Fibroblast of lung (primary cell): ENCODE measurements at places on chromosomes 2 and 18. TPM values are rescaled to one million over a fixed set of nuclear protein-coding genes. Genes with fewer than 3 reads are reported as not detected.

DNA sequence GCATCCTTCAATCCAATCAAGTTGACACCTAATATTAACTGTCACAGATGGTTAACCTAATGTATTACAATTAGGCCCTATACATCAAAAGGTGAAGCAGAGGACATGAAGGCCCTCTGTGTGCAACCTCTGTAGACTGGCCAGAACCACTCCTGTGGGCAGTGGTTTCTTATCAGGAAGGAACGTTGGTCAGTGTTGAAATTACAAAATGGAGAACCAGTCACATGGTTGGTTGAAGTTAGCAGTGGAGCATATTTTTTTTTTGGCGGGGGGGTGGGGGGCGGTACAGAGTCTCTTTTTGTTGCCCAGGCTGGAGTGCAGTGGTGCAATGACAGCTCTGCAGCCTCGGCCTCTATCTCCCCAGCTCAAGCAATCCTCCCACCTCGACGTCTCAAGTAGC, 19.8 kb downstream of the RNU2-63P start:
- no peaks in the 10 kb centered on the region for H3K36me3 ChIP-seq
- H3K27ac ChIP-seq: no peak overlapping the region
- H3K4me3 ChIP-seq: no peak overlapping the region
- no peaks in the 10 kb centered on the region for H3K27me3 ChIP-seq

DNA sequence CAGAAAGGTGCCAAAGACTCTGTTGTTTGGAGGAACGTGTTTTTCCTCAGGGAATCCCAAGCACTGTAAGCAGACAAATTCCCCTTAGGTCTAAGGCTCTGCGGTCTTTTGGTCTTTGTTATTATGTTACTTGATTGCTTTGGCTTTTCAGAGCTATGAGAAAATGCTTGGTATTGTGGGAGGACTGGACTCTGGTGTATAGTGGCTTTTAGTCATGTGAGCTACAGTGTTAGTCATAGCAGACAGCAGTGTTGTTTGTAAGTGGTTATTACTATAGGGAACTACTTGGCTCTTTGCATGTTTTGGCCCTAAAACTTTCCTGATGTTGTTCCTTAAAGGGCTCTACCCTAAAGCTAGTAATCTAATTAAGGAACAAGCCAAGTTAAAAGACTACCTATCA, 956.2 kb upstream of the LRATD1 start:
- no peaks in the 10 kb centered on the region for H3K4me1 ChIP-seq
- H3K4me3 ChIP-seq: no peak overlapping the region
- no peak overlapping the region for H3K27ac ChIP-seq
- H3K27me3 ChIP-seq: no peaks in the 10 kb centered on the region
- peak; percentile 59 for DNase-seq

- H3K27me3 ChIP-seq: peaks cover 5% of the 10 kb centered on the region
- H3K4me3 ChIP-seq: no peak overlapping the region
- no peaks in the 10 kb centered on the region for H3K4me1 ChIP-seq
- DNase-seq: no peak
- H3K36me3 ChIP-seq: no peaks in the 10 kb centered on the region
Measured at GRCh38 chr2:112449854-112450253, 16.4 kb upstream of the RGPD8 start.

- no peak overlapping the region for H3K4me3 ChIP-seq
- peak overlapping the region; percentile 37 for H3K27ac ChIP-seq
- DNase-seq: peak; percentile 87
Measured at GRCh38 chr2:191382801-191383200, 137.6 kb downstream of the MYO1B start.

DNA sequence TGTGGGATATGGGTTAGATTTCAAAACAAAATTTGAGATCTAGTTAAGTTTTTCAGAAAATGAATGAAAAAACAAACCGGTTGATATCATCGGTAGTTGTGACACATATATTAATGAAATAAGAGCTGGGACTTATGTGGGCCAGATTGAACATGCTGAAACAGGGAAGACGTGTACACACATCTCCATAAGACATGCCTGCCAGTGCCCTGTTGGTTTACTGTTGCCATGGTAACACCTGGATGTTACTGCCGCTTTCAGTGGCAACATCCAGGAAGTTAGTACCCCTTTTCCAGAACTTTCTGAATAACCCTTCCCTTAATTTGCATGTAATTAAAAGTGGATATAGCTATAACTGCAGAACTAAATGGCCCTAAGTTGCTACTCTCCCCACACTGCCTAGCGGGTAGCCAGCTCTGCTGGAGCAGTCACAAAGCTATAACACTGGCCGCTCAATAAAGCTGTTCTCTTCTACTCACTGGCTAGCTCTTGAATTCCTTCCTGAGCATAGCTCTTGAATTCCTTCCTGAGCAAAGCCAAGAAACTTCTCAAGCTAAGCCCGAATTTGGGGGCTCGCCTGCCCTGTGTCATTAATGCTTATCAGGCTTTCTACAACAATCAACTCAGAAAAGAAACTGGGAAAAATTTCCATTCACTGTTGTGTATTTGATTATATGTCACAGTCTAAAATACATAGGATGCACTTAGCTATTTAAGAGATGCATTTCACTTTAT, 776.3 kb upstream of the CDH7 start:
- H3K4me1 ChIP-seq: no peaks in the 10 kb centered on the region
- no peak overlapping the region for H3K4me3 ChIP-seq
- DNase-seq: no peak
- H3K36me3 ChIP-seq: no peaks in the 10 kb centered on the region
- no peaks in the 10 kb centered on the region for H3K27me3 ChIP-seq

DNA sequence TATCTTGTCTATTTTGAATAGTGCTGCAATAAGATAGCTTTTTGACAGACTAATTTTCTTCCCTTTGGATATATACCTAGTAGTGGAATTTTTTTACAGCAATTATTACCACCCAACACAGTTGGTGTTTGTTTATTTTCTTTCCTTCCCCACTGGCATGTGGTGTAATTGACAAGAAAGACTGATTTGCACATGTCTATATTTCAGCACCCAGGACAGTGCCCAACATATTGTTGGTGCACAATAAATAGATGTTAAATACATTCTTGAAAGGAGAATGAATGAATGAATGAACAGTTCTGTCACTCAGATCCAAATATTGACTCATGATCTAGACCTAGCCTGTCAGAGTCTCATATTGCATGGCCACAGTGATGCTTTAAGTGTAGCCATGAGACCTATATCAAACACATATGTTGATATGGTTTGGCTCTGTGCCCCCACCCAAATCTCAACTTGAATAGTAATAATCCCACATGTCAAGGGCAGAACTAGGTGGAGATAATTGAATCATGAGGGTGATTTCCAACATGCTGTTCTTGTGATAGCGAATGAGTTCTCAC, 538.2 kb downstream of the NYAP2 start:
- peak; percentile 24 for DNase-seq
- H3K4me3 ChIP-seq: no peak overlapping the region
- H3K4me1 ChIP-seq: no peaks in the 10 kb centered on the region

GRCh38 chr2:9519250-9519649, 36.4 kb downstream of the ADAM17 start:
- H3K36me3 ChIP-seq: peaks cover 2% of the 10 kb centered on the region
- no peak overlapping the region for H3K4me3 ChIP-seq
- H3K27me3 ChIP-seq: no peaks in the 10 kb centered on the region
- H3K27ac ChIP-seq: no peak overlapping the region

DNA sequence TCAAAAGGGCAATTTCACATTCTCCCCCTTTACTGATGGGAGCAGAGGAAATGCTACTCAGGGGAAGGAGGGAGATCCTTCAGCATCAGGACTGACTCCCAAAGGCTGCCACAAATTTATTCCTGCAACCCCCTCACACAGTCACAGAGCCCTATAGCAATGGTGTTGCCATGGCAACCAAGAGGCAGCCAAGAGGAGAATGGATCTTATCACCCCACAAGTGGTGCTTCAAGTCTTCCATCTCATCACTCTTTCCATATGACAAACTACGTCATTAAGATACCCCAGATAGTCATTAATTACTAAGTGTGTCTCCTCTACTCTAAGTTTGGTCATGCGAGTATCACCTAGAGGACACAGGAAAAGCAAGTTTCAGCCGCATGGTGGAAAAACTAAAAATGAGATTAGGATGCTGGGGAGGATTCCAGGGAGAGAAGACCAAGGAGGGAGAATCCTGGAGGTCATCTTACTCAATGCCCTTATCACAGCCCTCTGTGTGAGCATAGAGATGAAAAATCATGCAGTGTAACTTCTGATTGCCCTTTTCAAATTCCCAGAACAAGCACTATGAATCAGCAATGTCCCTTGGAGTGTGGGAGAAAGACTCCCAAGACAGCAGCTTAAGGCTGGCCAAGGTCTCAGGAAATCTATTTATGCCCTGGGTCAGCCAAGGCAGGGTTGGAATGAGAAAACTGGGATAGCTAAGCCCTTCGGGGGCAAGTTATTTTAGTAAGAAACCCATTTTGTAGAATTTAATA, 885.7 kb upstream of the KLHL29 start:
- DNase-seq: no peak
- no peaks in the 10 kb centered on the region for H3K36me3 ChIP-seq
- no peak overlapping the region for H3K27ac ChIP-seq
- H3K4me1 ChIP-seq: no peaks in the 10 kb centered on the region

- no peak for DNase-seq
- H3K27ac ChIP-seq: no peak overlapping the region
- no peak overlapping the region for H3K4me3 ChIP-seq
Measured at GRCh38 chr18:48339692-48340091, 69.5 kb downstream of the ZBTB7C start.

- peak; percentile 3 for DNase-seq
- no peak overlapping the region for H3K4me3 ChIP-seq
- H3K4me1 ChIP-seq: no peaks in the 10 kb centered on the region
- no peaks in the 10 kb centered on the region for H3K36me3 ChIP-seq
- no peak overlapping the region for H3K27ac ChIP-seq
Measured at GRCh38 chr2:29397713-29398112, 282.5 kb downstream of the CLIP4 start.

LYG1 gene
- 0.26 and 0.50 TPM in 2 replicates for total RNA-seq

- H3K27me3 ChIP-seq: peaks cover 2% of the 10 kb centered on the region
- H3K27ac ChIP-seq: no peak overlapping the region
- H3K36me3 ChIP-seq: no peaks in the 10 kb centered on the region
- no peaks in the 10 kb centered on the region for H3K4me1 ChIP-seq
- H3K4me3 ChIP-seq: no peak overlapping the region
Measured at GRCh38 chr18:49030692-49031443, 80.1 kb upstream of the SMAD7 start.

- H3K4me3 ChIP-seq: no peak overlapping the region
- peaks cover 2% of the 10 kb centered on the region for H3K4me1 ChIP-seq
- no peaks in the 10 kb centered on the region for H3K27me3 ChIP-seq
- no peak overlapping the region for H3K27ac ChIP-seq
- no peak for DNase-seq
Measured at GRCh38 chr18:49811151-49811938, 2.0 kb downstream of the ACAA2 start.

- no peak overlapping the region for H3K27ac ChIP-seq
- DNase-seq: no peak
- H3K27me3 ChIP-seq: no peaks in the 10 kb centered on the region
- H3K4me1 ChIP-seq: peaks cover 5% of the 10 kb centered on the region
- no peaks in the 10 kb centered on the region for H3K36me3 ChIP-seq
Measured at GRCh38 chr2:12486205-12487118, 230.3 kb upstream of the TRIB2 start.

- DNase-seq: peak; percentile 81
- peak overlapping the region; percentile 82 for H3K4me3 ChIP-seq
- H3K27ac ChIP-seq: peak overlapping the region; percentile 90
Measured at GRCh38 chr2:9004338-9005204, 1.1 kb upstream of the MBOAT2 start.

DNA sequence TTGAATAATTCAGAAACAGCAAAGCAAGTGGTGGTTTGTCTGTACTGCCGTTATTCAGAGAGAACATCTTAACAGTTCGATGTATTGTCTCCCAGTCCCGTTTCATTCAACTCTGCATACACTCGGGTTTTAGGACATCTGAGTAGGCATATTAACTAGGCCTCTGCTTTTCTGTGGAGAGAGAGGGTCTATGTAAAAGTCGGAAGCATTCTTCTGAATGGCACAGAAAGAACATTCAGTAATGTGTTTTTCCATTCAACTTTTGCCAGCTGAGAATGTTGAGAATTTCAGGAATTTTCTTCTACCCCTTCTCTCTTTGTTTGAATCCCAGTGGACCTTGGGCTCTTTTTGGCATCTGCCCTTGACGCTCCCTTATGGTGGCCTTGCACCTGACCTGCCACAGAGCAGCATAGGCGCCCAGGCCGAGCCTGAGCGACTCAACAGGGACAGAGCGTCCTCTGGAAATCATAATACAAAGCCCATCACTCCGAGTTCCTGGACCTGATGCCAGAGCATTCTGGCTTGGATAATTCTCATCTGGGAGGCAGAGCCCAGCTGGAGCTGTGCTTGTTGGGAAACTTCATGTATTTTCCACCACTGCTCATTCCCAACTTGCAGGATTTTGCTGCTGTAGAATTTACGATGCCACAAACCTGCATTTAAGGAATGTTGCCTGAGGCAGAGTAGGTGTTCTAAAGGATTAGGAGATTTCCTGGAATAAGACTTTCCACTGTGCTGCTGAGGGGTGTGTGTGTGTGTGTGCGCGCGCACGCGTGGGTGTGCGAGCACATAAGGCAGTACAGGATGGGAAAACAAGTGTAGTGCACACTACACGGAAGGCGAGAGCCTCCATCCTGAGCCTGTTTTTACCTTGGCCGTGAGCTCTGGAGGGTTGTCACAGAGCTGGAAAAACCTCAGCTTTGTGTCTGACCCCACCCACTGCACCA, 77.2 kb upstream of the TXNDC2 start:
- H3K4me1 ChIP-seq: peaks cover 14% of the 10 kb centered on the region
- peak; percentile 57 for DNase-seq
- no peak overlapping the region for H3K4me3 ChIP-seq
- no peaks in the 10 kb centered on the region for H3K27me3 ChIP-seq
- no peak overlapping the region for H3K27ac ChIP-seq

SKOR2 gene
- total RNA-seq: not detected in 2 replicates

DNA sequence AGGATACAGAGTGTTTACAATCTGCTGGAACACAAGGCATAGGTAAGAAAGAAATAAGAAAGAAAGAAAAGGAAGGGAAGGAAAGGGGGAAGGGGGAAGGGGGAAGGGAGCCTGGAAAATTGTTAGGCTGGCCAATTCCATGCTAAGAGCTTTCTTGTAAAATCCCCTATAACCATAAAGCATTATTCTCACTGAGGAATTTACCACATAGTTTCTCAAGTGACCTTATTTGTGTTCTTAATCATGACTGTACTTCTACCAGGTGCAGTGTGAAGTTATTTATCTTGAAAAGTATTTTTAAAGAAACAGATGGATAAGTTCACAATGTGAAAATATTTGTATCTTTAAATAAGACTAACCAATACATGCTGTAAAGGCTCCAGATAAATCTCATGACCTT, 39.2 kb upstream of the KIDINS220 start:
- no peak overlapping the region for H3K27ac ChIP-seq

SH3RF3 gene
- total RNA-seq: 6.7 and 10.1 TPM in 2 replicates

TDRD15 gene
- not detected in 2 replicates for total RNA-seq

TSPYL6 gene
- not detected in 2 replicates for total RNA-seq

DNA sequence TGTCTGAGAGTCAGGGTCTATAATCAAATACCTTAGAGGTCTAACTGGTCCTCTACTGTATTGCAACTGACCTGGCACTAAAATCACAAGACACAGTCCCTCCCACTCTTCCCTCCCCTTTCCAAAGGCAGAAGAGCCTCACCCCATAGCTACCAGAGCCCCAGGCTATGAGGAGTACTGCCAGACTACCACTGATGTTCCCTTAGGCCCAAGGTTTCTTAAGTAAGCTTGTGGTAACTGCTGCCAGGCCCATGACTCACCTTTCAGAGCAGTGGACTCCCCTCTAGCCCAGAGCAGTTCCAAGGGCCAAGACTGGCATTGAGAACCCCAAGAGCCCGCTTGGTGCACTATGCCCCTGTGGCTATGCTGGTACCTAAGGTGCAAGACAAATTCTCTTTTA, 1193.4 kb downstream of the DSC3 start:
- no peaks in the 10 kb centered on the region for H3K27me3 ChIP-seq
- no peak overlapping the region for H3K4me3 ChIP-seq
- H3K4me1 ChIP-seq: no peaks in the 10 kb centered on the region
- DNase-seq: peak; percentile 8
